Stimulated activated CD4-positive, alpha-beta T cell treated with anti-CD3 and anti-CD28 coated beads, Interleukin-1b, Interleukin-23, amount 100 ng/mL, for 1 hour (primary cell): ENCODE measurements at places on chromosomes 1 and 21.
A peak's percentile ranks its signal among the peaks of the same experiment; 100 is the strongest.

- DNase-seq: no peak
Measured at GRCh38 chr1:110069404-110070281, 829 bp downstream of the ALX3 start.

- no peak for DNase-seq
Measured at GRCh38 chr1:153805886-153806719, 30.9 kb downstream of the SLC27A3 start.

DNA sequence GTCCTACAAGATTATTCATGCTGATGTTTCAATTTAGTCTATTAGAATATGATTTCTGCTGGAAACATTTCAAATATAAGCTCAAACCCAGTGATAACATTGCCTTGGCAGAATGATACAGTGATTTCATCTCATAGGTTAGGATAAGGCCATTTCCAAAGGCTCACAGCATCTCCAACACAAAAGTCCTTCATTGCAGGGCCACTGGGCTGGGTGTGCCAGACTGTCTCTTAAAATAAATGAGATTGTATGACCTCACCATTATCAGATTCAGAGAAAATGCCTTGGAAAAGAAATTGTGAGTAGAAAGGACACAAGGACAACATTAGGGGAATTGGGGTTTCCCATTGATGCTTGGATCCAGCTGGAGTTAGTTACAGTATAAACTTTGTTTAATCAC lies 30.4 kb downstream of the NGF start:
- DNase-seq: no peak

GRCh38 chr1:182629499-182630096 lies 25.4 kb upstream of the RGS16 start:
- peak; percentile 27 for DNase-seq

- DNase-seq: no peak
Measured at GRCh38 chr1:27341525-27342252, at the start of gene SYTL1. TSS of gene SYTL1 (plus strand) at chr1:27342022. CDS start at chr1:27345335, 3,313 bp downstream.

- DNase-seq: no peak
Measured at GRCh38 chr1:89125240-89125912, 538 bp downstream of the GBP2 start.

- DNase-seq: no peak
Measured at GRCh38 chr21:42158846-42159245, 60.1 kb upstream of the ABCG1 start.

- DNase-seq: no peak
Measured at GRCh38 chr1:239682960-239683359, 296.6 kb downstream of the CHRM3 start.

DNA sequence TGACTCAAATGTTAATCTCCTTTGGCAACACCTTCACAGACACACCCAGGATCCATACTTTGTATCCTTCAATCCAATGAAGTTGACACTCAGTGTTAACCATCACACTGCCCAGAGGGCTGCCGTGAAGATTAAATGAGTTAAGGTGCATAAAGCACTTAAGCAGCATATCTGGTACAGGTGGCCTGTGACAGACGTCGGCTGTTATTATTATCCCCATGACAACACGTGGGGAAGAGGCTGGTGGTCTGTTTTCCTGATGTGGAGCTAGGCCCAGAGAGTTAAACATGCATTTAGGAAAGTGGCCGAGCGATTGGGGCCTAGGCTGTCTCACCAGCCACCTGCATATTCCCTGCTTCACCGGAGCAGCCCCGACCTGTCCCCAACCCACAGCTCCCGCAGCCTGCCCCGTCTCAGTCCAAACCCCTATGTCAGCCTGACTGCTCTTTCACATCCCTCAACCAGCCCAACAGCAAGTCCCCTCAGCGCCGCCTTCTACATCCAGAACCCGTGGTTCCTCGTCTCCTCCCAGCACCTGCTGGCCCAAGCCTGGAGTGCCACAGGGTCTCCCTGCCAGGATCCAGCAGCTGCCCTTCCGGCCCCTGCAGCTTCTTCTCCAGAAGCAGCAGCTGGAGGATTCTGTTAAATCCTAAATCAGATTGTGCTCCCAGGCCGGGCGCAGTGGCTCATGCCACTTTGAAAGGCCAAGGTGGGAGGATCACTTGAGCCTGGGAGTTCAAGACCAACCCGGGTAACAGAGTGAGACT lies 77.9 kb downstream of the FBXO2 start:
- DNase-seq: no peak

DNA sequence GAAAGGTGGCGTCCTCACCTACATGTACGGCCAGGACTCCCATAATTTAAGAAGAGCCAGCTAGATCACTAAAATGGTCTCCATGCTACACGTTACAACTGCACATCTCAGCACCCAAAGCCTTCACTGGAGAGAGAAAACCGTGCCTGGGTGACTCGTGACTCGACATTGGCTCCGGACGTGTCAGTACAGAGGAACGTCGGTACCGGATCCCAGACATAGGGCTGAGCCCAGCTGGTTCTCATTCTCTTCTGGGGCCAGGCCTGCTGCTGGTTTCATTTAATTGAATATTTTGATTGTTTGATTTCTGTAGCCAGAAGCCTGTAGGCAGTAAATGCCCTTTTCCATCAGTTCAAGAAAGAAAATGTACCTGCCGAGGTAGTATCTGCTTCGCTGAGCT lies 93.1 kb downstream of the HHIPL2 start:
- DNase-seq: no peak

DNA sequence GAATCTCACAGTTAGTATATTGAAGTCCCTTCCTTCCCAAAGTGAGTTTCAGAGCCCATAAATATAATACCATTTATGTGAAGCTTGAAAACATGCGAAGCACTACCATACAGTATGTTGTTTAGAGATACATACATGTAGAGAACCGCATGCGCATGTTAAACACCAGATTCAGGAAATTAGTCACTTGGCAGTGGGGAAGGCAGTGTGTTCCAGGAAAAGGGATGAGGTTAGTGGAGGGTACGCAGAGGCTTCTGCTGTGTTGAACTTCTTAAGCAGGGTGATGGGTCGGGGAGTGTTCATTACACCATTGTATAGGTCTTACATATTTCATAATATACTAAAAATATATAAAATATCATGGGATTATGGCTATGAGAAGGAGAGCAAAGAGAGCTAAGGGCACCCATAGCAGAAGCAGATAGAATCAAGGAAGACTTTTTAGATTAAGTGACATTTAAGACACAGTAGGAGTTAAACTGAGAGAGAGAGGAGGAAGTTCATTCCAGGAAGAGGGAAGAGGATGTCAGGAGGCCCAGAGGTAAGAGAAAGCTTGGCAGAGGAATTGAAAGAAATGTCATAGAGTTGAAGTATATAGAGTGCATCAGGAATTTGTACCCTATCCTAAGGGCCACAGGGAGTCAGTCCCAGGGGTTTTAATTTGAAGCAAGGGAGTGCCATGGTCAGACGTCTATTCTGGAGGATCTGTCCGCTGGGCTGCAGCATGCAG lies 43.5 kb upstream of the SARS1 start:
- no peak for DNase-seq

DNA sequence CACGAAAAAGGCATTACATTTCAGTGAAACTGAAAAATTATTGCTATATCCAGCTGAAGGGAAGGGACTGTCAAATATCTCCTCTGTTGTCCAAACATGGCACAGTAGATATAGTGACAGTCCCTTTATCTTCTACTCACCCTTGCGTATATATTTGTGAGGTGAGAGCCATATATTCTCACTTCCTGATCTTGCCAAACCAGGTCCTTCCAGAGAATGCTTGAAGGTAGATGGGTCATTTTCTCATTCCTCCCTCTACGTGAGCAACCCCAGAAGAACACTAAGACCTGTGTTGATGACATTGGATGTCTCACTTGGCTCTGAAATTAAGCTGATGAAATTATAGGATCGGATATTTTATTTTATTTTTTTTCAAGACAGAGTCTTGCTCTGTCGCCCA lies 151.2 kb downstream of the DHRS3 start:
- DNase-seq: no peak

GRCh38 chr1:200206761-200207160 lies 179.3 kb downstream of the NR5A2 start:
- no peak for DNase-seq

- no peak for DNase-seq
Measured at GRCh38 chr1:221911714-221912113, 169.8 kb upstream of the DUSP10 start.

DNA sequence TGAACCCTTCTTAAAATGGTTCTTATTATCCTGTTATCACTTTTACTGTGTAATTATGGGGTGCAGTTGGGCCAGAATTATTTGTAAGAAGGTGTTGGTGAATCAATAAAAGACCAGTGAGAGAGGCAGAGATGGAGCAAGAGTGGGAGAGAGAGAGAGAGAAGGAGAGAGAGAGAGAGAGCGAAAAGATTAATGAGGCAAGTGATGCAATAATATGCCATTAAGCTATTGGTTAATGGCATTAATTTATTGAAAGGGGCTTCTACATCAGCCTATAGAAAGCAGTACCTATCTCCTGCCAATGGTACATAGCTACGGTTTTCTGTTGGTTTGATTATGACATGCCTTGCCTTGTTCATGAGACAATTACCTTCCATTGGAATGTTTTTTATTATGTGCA lies 388.7 kb downstream of the RPS6KC1 start:
- no peak for DNase-seq

GRCh38 chr21:42833439-42833815 lies 45.9 kb downstream of the WDR4 start:
- no peak for DNase-seq

DNA sequence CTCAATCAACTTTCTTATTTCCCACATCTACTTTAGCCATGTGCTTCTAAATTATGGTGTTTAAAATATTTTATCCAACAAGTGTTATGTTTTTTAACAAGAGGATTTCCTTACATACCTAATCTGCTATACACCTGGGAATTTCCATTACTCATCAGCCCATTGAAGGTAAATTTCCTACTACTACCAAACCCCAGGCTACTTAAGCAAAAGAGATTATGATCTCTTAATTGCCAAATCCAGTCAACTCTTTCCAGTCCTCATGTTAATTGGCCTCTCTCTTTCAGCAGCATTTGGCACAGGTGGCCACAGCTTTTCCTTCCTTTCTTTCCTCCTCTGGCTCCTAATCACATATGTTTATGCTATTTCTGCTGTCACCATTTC lies 5.1 kb upstream of the C1orf162 start:
- no peak for DNase-seq

DNA sequence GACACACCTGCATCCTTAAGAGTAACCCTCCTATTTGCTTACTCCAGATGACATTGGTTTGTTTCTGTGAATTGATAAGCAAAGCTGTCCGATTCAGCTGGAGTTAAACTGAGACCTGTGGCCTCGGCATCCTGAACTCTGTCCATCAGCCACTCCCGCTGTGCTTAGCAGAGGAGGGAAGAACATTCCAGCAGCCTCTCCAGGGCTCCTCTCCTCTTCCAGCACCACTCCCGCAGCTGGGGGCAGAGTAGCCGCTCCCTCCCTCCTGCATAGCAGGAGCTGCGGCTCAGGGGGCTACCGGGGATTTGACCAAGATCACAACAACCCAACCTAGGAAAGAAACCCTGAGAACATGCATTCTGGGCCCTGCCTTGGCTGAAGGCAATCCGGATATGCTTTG lies 8.8 kb downstream of the LRRC38 start:
- DNase-seq: no peak

DNA sequence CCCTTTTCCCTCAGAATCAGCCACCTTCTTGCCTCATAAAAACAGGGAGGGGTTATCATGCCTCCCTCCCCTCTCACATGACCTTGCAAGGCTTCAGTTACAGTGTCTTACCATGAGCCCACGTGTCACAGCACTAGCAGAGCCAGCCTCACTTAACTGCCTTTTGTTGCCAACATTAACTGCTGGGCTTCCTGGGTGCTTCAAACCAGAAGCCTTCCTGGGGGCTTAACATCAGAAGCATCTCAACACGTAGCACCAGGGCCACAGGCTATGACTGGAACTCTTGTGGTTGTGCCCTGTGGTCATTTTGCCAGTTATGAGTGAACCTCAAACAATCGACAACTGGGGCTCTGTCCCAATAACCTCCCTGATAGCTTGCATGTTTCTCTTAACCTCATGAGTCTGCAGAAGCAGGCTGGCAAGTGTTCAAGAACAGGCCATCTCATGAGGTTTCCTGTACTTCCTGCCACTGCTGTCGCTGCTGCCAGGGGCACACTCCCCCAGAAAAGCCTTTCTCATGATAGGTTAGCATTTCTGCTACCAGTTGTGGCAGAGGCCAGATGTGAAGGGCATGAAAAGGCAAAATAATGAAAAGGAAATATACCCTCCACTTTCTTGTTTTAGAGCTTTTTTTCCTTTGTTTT lies 132.2 kb downstream of the GLUL start:
- DNase-seq: peak; percentile 5

DNA sequence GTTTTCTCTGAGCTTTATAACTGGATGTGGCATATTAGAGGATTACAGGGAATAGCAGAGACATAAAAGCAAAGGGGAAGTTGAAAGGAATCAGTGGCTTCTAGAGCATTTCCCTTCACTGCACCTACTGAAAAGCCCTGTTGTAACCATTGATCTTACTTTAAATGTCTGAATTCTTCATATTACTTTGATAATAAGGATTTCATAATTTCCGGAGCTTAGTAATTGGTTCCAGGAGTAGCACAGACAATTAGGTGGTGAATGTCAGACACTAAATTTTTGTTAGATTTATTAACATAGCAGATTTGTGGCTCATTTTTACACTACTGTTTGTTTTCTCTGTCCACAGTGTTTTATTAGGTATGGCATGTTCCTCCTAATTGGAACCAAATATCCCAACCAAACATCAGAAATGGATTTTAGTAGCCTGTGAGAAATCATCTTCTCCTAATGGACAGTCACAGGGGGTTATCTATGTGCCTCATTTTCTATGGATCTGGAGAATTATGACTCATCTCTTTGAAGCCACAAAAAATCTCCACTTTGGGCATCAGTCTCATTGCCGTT lies 100.5 kb downstream of the GIPC2 start:
- DNase-seq: no peak

DNA sequence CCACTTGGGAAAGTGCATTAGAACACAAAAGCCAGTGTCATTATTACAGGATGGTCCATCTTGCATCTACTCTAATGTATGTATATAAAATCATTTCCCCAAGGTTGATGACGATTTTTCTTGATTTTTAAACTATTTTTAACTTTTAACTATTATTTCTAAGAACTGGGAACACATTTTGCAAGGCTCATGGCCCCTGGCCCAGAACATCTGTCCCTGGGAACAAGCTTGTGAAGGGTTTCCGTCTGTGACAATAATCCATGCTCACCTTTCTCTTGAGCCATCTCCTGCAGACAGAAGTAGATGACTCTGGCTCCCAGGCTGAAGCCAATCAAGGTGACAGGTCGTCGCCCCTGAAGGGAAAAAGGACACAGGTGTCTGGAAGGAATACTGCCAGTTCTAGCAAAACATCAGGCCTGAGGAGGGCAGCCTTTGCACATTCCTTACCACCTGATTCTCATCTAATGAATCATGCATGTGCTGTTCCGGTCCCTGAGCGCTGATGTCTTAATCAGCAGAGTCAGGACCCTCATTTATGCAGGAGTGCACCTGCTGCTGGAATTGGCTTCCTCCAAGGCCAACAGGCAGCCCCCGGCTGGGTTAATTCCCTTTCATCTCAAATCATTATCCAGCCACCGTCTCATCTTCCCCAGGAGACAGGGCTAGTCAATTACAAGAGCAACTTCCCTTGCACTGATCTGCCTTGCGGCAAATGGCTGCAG lies 62.5 kb downstream of the TMCO4 start:
- DNase-seq: no peak

GRCh38 chr1:201539561-201540431 lies 869 bp downstream of the NAV1 start:
- DNase-seq: no peak

GRCh38 chr1:91555821-91556531 lies 55.3 kb downstream of the CDC7 start:
- no peak for DNase-seq

- no peak for DNase-seq
Measured at GRCh38 chr1:243234978-243235647, 20.0 kb downstream of the CEP170 start.
